ENCODE measurements at places on chromosomes 4 and X. TPM values are rescaled to one million over a fixed set of nuclear protein-coding genes. Genes with fewer than 3 reads are reported as not detected.

ZNF182 gene
- total RNA-seq = 13.0 TPM

MXRA5 gene
- 94.6 TPM for total RNA-seq

UNC5C gene
- total RNA-seq = 17.3 TPM

MAGEC1 gene
- total RNA-seq = not detected

NMU gene
- 1.7 TPM for total RNA-seq

FHDC1 gene
- 9.0 TPM for total RNA-seq

SORCS2 gene
- 59.2 TPM for total RNA-seq

ZCCHC18 gene
- 8.0 TPM for total RNA-seq

POU3F4 gene
- not detected for total RNA-seq

PFKFB1 gene
- total RNA-seq = not detected

UGT2B10 gene
- not detected for total RNA-seq

HS6ST2 gene
- 5.7 TPM for total RNA-seq

TSPAN7 gene
- 58.6 TPM for total RNA-seq

GPR119 gene
- not detected for total RNA-seq

TLR6 gene
- total RNA-seq = 2.0 TPM

CENPVL1 gene
- 0.71 TPM for total RNA-seq

TRPC5OS gene
- total RNA-seq = 0.22 TPM

TMEM154 gene
- 1.6 TPM for total RNA-seq

AVPR2 gene
- total RNA-seq = 0.99 TPM
